ENCODE measurements at places on chromosomes 3 and 15. TPM values are rescaled to one million over a fixed set of nuclear protein-coding genes. Genes with fewer than 3 reads are reported as not detected.

Gene CPNE9
- 0.15 TPM for total RNA-seq

Gene TRANK1
- 9.0 TPM for total RNA-seq

Gene UBA7
- 0.63 TPM for total RNA-seq

Gene BFSP2
- total RNA-seq, result not detected

Gene GNAT1
- not detected for total RNA-seq

Gene NR1I2
- 0.29 TPM for total RNA-seq

Gene SLC49A4
- 11.7 TPM for total RNA-seq

Gene CD86
- not detected for total RNA-seq
